ENCODE measurements at places on chromosomes 3 and 15.

- no peak for DNase-seq
These were observed 1297.6 kb upstream of the ALCAM start for GRCh38 chr3:104069114-104069513.

GRCh38 chr3:170098753-170099152, 61.0 kb downstream of the GPR160 start:
- no peak for DNase-seq

DNA sequence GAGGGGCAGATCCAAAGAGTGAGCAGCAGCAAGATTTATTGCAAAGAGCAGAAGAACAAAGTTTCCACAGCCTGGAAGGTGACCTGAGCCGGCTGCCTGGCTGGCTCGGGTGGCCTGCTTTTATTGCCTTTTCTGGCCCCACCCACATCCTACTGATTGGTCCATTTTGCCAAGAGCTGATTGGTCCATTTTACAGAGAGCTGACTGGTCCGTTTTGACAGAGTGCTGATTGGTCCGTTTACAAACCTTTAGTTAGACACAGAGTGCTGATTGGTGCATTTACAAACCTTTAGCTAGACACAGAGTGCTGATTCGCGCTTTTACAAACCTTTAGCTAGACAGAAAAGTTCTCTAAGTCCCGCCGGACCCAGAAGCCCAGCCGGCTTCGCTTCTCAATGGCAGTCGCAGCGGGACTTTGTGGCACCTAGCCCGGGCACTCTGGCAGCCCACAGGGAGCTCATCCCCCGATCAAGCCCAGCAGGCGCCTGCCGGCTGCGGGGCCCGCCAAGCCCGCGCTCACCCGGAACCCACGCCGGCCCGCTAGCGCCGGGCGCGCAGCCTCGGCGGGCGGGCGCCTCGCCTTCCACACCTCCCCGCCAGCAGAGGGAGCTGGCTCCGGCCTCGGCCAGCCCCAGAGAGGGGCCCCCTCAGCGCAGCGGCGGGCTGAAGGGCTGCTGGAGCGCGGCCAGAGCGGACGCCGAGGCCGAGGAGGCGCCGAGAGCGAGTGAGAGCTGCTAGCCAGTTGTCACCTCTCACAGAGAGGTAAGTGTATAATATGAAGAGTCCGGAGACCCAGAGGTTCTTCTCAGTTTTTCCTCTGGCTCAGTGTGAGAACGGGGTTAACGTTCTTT, 339.2 kb downstream of the CHL1 start:
- no peak for DNase-seq

DNA sequence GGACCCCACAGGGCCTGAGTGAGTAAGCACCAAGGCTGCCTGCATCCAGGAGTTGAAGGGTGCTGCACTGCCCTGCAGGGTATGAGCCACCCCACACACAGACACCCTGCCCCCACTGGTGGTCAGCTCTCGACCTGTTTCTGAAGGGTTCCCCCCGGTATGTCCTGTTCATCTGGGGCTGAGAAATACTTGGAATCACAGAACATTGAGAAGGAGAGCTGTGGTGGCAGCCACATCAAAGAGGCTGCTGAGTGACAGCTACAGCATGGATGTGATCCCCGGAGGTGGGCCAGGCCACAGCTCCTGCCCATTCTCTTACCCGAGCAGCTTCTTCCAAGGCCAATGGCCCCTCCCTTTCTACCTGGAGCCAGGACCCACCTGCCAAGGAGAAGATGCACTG, 66.4 kb upstream of the PLXNA1 start:
- no peak for DNase-seq

- no peak for DNase-seq
These were observed 40.3 kb downstream of the FSTL1 start for GRCh38 chr3:120410541-120410940.

DNA sequence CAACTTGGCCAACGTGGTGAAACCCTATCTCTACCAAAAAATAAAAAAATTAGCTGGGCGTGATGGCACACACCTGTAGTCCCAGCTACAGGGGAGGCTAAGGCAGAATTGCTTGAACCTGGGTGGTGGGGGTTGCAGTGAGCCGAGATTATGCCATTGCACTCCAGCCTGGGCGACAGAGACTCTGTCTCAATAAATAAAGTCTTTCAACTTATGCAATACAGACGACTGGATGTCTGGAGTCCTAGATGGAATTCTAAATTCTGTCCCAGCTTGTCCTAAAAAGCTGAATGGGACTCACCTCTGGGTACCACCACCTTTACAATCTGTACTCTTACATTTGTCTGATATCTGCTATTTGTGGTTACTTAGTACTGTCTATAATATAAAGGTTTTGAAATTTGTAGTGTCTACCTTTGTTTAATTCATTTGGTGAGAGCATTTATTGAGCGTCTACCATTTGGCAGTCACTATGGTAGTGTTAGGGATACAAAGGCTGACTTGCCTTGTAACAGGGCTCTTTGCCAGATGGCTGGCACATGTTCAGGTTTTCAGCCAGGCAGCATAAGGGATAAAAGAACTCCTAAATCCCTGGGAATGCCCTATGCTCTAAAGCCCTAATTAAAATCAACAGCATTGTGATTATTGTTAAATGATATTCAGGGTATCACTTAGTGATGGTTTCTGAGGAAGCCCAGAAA, 7.2 kb upstream of the ZNF609 start:
- no peak for DNase-seq

- no peak for DNase-seq
These were observed 295.3 kb upstream of the SLITRK3 start for GRCh38 chr3:165491487-165491886.

GRCh38 chr3:57982561-57983243, 25.5 kb upstream of the FLNB start:
- DNase-seq, result no peak

DNA sequence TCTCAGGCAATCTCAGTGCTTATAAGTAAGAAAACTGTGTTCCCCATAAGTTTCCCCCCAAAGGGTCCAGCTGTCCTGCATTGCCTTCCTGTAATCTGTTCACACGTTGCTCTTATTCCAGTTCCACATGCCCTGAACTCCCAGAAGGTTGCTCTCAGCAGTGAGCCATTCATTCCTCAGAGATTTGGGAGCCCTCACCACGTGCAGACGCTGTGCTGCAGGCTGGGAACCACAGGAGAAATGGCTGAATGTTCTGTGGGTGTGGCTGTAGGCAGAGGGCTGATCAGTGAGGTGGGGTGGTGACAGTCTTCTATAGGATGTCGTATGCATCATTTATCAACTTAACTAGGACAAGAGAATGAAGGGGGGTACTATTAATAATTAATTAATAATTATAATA, 3.3 kb upstream of the THSD4 start:
- DNase-seq, result no peak

GRCh38 chr3:182258538-182259177, 534.6 kb upstream of the ATP11B start:
- no peak for DNase-seq

- no peak for DNase-seq
These were observed 369.1 kb downstream of the MCTP2 start for GRCh38 chr15:94600505-94600904.

DNA sequence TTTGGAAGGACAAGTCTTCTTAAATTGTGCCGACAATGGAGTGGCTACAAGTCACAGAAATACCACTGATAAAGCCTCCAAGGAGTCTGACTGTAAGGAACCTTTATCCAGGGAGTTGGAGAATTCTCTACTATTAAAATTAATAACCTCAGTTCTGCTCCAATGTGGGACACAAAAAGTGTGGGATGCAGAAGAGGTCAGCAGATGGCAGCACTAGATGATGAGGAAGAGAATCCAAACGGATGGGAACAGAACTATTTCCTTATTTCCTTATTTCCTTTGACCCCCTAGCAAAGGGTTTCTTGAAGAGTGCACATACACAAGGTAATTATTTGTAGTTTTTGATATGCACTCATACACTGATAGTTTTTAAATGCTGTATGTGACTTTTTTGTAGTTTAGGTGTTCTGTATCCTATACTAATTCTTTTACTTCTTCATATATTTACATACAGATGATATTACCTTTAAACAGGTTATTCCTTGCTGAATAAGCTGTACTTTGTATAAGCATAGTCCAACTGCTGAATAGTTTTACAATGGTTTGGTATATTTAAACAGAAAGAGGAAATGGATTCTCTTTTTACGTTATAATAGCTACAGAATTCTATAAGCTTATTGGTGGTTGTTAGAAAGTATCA, 25.6 kb upstream of the NLGN1 start:
- DNase-seq, result no peak

DNA sequence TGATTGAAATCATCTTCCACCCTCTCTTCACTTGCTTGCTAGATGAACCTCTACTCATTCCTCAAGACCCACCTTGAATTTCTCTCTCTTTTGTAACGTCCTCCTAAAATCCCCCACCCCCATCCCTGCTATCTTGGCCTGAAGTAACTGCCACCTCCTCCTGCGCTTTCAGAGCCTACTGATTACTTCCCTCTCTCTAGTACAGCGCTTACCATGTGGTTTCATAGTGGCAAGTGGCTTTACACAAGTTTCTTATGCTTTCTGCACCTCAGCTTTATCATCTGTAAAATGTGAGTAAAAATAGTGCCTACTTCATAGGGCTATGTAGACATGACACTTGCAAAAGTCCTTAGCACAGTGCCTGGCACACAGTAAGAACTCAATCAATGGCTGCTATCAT, 28.7 kb upstream of the DAZL start:
- DNase-seq, result peak; percentile 16

DNA sequence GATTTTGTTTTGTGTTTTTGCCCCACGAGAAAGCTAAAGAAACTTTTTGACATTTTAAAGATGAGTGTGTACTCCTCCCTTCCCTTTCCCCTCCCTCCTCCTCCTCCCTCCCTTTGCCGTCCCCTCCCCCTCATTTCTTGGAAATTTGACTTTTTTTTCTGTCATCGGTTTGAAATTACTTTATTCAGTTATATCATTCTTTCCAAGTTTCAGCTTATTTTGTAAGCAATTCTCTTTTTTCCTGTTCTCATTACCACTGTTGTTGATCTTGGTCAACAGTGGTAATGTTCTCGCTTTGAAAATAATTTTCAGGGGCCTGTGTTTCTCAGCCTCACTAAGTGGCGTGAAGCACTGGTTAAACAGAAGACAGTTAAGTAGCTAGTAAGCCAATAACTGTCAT, 178.4 kb downstream of the AKAP13 start:
- no peak for DNase-seq

GRCh38 chr3:119977353-119977752, 116.9 kb downstream of the GSK3B start:
- no peak for DNase-seq

GRCh38 chr3:113573728-113574127, 41.4 kb downstream of the SIDT1 start:
- no peak for DNase-seq

DNA sequence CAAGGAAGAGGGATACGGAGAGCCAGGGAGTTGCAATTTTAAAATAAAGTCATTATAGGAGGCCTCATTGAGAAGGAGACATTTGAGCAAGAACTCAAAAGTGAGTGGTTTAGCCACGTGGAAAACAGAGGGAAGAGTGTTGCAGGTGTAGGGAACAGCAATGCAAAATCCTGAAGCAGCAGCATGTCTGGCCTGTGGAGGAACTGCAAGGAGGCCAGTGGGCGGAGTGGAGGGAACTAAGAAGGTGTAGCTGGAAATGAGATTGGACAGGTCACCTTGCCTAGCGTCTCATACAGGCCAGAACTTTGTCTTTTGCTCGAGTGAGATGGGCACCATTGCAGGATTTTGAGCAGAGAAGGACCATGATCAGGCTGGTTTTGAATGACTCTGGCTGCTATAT, 34.9 kb downstream of the SAXO2 start:
- DNase-seq, result no peak

GRCh38 chr15:77689821-77690220, 57.1 kb upstream of the LINGO1 start:
- no peak for DNase-seq

GRCh38 chr3:137768361-137769321, 4.5 kb downstream of the SOX14 start:
- no peak for DNase-seq

GRCh38 chr3:193843474-193844301, 250.7 kb downstream of the OPA1 start:
- DNase-seq, result no peak

DNA sequence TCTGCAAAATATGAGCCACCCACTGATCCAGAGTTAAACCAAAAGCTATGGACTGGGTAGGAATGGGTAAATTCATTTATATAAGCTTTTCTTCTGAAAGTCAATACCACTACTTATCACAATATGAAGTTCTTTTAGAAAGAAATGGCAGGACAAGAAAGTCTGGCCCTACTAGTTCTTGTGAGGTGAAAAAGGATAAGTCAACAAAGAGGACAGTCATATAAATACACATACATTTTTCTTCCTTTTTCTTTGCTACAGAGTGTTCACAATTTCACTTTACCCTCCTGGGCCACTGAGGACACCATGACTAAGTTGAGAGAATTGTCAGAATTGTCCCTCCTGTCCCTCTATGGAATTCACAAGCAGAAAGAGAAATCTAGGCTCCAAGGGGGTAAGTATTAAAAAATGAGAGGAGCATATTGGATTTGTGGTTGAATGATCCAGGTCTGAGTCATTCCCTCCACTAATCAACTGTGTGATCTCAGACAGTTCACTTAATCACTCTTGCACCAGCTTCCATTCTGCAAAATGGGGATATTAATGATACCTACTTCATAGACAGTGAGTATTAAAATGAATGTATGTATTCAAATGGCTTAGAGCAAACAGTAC, 27.6 kb downstream of the ACP3 start:
- DNase-seq, result no peak

DNA sequence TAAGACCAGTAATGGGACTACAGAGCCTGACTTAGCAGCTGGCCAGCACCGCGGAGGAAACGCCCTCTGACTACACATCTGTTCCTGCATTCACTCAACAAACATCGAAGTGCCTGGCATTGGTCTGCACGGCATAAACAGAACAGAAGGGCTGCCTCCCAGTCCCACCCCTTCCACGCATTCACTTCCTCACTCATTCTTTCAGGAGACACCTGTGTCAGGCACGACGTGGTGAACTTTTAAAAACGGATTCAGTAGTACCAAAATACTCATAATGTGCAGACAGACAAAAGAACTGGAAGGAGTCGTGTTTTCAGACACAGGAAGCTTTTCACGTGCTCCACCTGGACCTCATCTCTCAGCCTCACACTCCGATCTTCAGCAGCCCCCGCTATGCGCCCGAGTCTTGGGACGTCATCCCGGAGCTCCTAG, 123.3 kb downstream of the XXYLT1 start:
- DNase-seq, result peak; percentile 90

DNA sequence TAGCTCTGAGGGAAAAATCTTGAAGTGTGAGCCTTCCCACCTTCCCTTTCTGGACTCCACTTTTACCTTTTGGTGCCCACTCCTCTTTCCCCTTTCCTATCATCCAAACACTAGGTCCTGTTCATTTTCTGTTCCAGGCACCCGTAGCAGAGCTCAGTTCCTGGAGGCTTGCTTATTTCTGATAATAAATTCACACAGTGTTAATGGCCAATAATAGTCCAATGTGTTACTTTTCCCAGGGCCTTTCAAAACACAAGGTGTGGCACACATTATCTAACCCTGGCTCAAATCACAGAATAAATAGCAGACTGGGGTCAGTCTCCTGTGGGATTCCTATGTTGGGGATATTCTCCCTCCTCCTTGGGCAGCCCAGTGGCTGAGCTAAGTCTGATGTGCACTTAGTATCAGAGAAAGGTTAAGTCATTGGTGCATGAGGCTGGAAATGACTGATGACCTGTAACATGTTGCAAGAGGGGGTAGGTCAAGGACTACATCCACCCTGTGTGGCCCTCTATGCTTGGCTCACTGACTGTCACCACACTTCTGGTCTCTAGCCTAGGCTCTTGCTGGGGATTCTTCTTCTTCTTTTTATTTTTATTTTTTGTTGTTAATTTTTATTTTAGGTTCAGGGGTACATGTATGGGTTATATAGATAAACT, 43.7 kb upstream of the ROPN1 start:
- no peak for DNase-seq

Measured in GM12864 (cell line).